ENCODE measurements at places on chromosomes 5 and 9.

- DNase-seq, result no peak
Observed at GRCh38 chr5:23064710-23065109, 211.6 kb upstream of the CDH12 start.

DNA sequence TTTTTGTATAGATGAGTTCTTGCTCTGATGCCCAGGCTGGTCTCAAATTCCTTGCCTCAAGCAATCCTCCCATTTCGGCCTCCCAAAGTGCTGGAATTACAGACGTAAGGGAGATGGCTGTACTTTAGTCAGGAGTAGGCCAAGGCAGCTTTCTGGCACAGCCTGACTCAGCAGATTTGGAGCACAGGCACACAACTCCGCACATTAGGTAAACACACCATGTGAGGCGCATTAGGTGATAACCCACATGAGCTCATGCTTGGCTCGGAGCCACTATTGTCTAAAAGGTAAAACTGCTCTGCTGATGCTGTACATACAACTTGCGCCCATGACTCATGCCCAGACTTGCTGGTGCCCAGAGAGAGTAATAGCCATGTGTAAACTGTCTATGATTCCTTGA, 1157.9 kb downstream of the TAF11L14 start:
- DNase-seq, result peak; percentile 96

DNA sequence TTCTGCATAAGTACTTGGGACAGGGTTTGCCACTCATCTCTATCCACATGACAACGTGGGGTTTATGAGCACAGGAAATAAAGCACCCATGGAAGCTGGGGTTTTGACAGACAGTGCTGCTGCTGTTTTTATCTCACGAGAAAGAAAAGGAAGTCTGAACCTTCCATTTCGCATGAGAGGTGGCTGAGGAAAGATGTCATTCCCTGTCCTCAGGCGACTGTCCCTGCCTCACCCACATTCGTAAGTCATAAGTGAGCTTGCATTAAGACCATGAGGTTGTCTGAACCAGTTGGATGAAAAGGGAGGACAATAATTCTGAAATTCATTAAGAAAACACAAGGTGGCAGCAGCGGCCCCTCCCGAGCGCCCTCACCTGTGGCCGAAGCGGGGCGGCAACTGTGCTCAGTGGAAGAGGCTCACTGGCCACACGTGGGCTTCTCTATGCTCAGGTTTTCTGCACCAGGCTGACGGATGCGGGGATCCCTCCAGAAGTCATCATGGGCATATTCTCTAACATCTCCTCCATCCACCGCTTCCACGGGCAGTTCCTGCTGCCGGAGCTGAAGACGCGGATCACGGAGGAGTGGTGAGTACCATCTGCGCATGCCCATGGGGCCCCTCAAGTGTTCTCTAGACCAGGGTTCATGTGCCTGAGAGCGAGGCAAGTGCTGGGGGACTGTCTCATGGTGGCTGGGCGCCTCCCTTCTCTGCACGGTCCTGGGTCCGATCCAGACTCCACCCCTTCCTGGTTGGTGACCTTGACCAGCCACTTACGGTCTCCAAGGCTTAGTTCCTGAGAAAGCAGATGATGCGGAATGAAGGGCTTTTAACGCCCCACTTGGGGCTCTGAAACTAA, 54.7 kb upstream of the SUSD3 start:
- DNase-seq, result peak; percentile 88

- no peak for DNase-seq
Observed at GRCh38 chr5:139668064-139668880, 20.1 kb downstream of the CXXC5 start.
